ENCODE measurements at places on chromosomes 7 and 10.
A peak's percentile ranks its signal among the peaks of the same experiment; 100 is the strongest.

DNA sequence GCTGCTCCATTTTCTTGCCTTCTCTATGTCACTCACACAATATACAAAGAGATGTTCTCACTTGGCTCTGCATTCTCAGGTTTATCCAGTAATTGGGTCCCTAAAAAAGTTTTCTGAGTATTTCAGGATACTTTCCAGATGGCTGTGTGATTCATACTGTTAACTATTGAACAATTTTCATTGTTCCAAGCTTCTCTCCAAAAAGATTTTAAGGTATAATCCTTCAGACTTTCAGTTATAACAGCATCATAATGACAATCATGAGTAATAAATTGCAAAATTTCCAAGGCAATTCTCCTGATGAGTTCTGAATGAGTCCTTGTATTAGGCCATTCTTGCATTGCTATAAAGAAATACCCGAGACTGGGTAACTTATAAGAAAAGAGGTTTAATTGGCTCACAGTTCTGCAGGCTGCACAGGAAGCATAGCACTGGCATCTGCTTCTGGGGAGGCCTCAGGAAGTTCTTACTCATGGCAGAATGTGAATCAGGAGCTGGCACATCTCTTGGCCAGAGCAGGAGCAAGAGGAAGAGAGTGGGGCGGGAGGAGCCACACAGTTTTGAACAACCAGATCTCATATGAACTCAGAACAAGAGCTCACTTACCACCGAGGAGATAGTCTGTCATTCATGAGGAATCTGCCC lies 148.1 kb downstream of the SLC16A9 start:
- DNase-seq: peak; percentile 49

- no peak for DNase-seq
These were observed 2.5 kb downstream of the HMX2 start for GRCh38 chr10:123150271-123150985.

DNA sequence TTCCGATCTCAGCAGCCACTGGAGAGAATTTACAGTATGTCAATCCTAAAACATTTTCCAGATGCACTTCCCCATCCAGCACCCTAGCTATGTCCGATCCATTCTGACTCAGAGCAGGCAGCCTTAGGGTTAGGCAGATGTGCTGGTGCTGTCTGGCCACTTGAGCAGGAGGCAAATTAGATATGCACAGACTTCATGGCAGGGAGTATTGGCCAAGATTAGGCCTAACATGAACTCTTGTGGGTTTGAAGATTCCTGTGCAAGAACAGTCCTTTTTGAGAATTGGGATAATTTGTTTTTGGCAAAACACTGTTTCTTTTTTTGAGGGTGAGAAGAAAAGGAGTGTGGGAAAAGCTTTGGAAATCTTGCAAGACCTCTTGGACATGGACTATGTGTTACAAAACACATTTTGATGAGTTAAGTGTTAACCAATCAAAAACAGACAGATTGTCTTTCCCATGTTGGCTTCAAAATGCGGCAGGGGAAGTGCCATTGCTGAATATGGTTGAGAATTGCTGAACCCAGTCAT lies 218.6 kb upstream of the INHBA start:
- no peak for DNase-seq

GRCh38 chr7:76193883-76194282 lies 7.8 kb upstream of the SRRM3 start:
- DNase-seq: no peak

- no peak for DNase-seq
These were observed 9.9 kb downstream of the ZNF365 start for GRCh38 chr10:62384057-62384446.

GRCh38 chr7:139674752-139675126 lies 103.1 kb downstream of the HIPK2 start:
- DNase-seq: no peak

GRCh38 chr7:31382722-31383121 lies 42.2 kb upstream of the NEUROD6 start:
- no peak for DNase-seq

- DNase-seq: no peak
These were observed 79.2 kb upstream of the PTPRZ1 start for GRCh38 chr7:121793716-121794115.

DNA sequence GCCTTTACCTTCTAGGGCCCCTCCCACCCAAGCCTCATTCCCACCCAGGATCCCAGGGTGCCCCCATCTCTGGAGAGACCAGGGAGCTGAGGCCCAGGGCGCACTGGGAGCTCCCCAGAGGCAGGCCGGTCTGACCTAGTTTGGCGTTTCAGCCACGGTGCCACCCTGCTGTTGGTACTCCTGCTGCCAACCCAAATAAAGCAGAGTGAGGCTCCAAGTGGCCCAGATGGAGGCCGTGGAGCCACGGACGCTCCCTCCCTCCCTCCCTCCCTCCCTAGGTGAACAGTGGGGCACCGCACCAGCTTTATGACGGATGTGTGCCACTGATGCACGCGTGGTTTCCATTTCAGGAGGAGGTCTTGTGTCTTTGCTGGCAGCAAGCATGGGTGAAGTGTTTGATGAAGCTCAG lies 1.8 kb downstream of the INPP5A start:
- DNase-seq: no peak

DNA sequence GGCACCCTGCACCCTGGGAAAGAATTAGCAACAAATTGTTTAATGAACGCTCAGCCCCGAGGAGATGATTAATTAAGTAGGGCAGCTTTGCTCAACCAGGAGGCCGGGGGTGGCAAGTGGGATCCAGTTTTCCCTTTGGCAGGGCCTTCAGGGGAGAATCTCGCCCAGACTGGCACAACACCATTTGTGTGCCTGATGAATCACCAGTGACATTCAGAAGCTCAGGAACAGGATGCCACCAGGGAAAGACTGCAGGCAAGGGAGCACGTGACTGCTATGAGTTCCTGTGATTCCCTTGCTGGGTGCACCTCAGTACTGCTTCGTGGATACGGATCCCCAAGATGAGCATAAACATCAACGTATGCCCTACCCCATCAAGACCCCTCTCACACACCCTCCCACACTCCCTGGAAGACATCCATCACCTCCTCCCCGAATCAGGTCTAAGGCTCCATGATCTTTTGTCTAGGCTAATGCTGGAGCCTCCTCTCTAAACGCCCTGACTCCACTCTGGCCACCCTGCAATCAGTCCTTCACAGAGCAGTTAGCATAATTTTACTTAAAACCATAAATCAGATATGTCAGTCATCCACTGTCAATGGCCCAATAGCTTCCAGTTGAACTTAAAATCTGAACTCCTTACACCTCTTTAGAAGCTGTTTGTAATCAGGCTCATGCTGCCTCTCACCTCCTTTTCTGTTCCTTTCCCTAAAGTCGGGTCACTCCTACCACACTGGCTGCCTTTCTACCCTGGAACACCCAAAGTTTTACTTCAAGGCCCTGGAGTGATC lies 109.2 kb upstream of the AGK start:
- DNase-seq: no peak

DNA sequence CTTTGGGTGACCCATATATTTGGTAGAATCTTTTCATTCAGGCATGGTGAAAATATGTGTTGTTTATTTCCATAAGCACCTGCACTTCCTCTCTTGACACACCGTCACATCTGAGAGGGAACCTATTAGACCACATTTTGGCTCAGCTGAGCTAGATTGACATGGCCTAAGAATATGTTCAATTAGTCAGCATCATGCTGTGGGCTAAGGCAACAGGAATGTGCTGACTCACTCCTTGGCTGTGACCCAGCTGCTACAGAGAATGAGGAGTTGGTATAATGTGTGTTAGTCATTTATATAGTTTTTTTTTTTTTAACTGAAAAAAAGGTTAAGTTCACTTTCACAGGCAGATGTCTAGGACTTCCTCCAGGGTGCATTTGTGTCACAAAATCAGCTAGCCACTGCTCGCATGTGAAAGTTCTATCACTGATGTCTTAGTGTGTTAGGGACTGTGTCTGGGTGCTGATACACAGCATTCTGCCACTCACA lies 180.6 kb downstream of the SEMA3E start:
- peak; percentile 60 for DNase-seq

DNA sequence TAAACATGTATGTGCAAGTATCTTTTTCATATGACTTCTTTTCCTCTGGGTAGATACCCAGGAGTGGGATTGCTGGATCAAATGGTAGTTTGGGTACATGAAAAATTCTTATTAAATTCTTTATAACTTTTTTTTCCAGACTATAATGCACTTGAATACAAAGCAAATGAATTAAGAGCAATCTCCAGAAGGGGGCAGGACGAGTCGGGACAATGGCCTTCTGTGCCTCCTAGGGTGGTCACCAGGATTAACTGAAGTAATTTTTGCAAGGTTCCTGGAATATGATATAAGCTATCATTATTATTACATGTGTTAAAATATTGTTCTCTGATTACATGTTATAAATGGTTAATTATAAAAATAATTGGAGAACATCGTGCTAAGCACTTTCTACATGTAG lies 127.2 kb downstream of the PPP1R17 start:
- DNase-seq: no peak

- no peak for DNase-seq
These were observed 264.0 kb downstream of the TCERG1L start for GRCh38 chr10:131047501-131047900.
